ENCODE measurements at places on chromosomes 2 and 18.

DNA sequence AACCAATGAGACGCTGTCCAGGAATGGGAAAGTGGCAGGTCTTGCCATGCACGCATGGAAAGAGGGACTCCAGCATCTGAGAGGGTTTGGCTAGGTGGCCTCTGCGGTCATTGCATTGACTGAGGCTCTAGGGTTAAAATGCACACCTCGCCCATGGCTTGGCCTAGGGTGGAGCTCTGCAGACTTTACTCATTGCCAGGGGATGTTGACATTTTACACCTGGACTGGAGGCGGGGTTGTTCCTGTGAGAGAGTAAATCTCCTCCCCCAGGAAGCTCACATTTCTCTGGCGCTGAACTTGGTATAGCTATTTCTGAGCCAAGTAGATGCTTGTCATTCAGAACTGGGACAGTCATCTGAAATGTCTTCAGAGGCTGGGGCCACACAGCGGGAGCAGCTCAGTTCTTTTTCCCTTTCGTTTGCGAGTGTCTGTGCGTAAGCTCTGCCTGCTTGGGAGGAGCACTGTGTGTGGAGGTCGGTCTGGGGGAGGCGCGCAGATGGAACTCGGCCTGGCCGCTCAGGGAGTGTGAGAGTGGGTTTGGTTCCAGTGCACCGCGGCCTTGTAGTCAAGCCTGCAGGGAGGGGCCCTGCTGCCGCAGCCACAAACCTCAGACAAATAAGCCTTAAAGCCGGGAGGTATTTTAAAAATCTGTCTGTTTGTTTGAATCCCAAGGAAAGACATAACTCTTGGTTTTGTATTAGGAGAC lies 76.5 kb downstream of the LPIN1 start:
- no peak overlapping the region for H3K27ac ChIP-seq
- peaks cover 69% of the 10 kb centered on the region for H3K36me3 ChIP-seq
- no peak for DNase-seq
- no peak overlapping the region for H3K4me3 ChIP-seq
- H3K27me3 ChIP-seq, result no peaks in the 10 kb centered on the region

DNA sequence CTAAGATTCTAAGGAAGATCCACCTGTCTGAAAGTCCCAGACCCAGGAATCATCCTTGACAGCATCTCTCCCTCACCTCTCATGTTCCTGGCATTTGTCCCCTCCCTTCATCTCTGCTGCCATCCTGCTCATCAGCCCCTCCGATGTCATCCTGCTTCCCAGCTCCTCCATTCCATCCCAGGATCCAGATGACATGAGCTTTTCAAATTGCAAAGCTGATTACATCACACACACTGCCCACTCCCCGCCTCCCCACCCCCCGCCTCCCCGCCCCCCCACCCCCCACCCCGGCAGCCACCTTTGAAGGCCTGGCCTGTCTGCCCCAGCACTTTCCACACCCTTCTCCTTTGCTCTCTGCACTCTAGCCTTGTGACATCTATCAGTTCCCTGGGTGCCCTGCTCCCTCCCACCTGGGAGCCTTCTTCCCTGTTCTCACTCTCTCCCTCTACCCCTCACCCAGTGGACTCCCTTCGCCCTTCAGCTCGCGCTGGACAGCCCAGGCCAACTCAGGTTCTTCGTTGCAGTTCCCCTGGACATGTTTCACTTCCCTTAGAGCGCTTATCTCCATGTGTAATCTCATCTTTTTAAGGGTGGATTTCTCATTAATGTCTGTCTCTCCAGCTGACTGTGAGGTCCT lies 61.6 kb downstream of the DNMT3A start:
- DNase-seq, result no peak
- no peak overlapping the region for H3K4me3 ChIP-seq
- peak overlapping the region; percentile 58 for H3K27ac ChIP-seq
- peaks cover 53% of the 10 kb centered on the region for H3K4me1 ChIP-seq

GRCh38 chr2:106845716-106846115 lies 40.3 kb downstream of the ST6GAL2 start:
- H3K4me3 ChIP-seq, result no peak overlapping the region
- no peaks in the 10 kb centered on the region for H3K27me3 ChIP-seq
- no peaks in the 10 kb centered on the region for H3K36me3 ChIP-seq
- no peak overlapping the region for H3K27ac ChIP-seq
- no peaks in the 10 kb centered on the region for H3K4me1 ChIP-seq

- no peaks in the 10 kb centered on the region for H3K36me3 ChIP-seq
- H3K4me3 ChIP-seq, result no peak overlapping the region
- no peaks in the 10 kb centered on the region for H3K27me3 ChIP-seq
- no peaks in the 10 kb centered on the region for H3K4me1 ChIP-seq
- DNase-seq, result no peak
- H3K27ac ChIP-seq, result no peak overlapping the region
These were observed 276.2 kb downstream of the ZNF521 start for GRCh38 chr18:25075783-25076182.

- H3K4me1 ChIP-seq, result peaks cover 29% of the 10 kb centered on the region
- H3K36me3 ChIP-seq, result peaks cover 3% of the 10 kb centered on the region
- peak overlapping the region; percentile 74 for H3K27ac ChIP-seq
- H3K27me3 ChIP-seq, result no peaks in the 10 kb centered on the region
These were observed 7.3 kb downstream of the IRS1 start for GRCh38 chr2:226792155-226792881.

DNA sequence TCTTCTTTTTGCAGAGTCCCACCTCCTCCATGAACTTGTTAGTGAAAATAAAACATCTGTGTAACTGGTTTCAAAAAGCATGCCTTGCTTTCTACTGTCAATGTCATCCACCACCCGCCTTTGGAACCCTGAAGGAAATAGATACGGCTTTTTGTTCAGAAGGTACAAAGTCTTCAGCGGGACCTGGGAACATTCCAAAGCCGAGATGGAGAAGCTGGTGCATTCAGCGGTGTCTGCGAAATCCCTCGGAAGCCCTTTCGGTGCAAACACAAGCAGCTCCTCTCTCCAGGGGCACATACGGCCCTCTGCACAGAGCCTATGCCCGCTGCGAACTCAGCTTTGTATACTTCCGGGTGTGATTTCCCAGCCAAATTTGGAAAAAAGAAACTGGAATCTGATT lies 555.8 kb upstream of the SALL3 start:
- H3K4me3 ChIP-seq, result no peak overlapping the region
- H3K27me3 ChIP-seq, result no peaks in the 10 kb centered on the region
- no peak for DNase-seq
- H3K27ac ChIP-seq, result no peak overlapping the region
- H3K4me1 ChIP-seq, result no peaks in the 10 kb centered on the region
- no peaks in the 10 kb centered on the region for H3K36me3 ChIP-seq

GRCh38 chr18:58966005-58966677 lies 101.5 kb downstream of the ZNF532 start:
- no peak overlapping the region for H3K27ac ChIP-seq
- peaks cover 4% of the 10 kb centered on the region for H3K27me3 ChIP-seq
- H3K4me1 ChIP-seq, result peaks cover 2% of the 10 kb centered on the region
- no peak for DNase-seq
- H3K36me3 ChIP-seq, result no peaks in the 10 kb centered on the region
